ENCODE measurements at places on chromosomes 4 and X. TPM values are rescaled to one million over a fixed set of nuclear protein-coding genes. Genes with fewer than 3 reads are reported as not detected.

Gene PORCN
- 29.2 TPM for total RNA-seq

Gene HSFX1
- total RNA-seq, result 1.1 TPM

Gene RAB40A
- 0.10 TPM for total RNA-seq

GRCh38 chr4:155954939-155955338 is 1.3 kb upstream of the CTSO start:
- peaks cover 4% of the 10 kb centered on the region for H3K27me3 ChIP-seq
- H3K27ac ChIP-seq, result no peak overlapping the region
- no peak for DNase-seq
- no peaks in the 10 kb centered on the region for H3K36me3 ChIP-seq
- H3K4me1 ChIP-seq, result peaks cover 15% of the 10 kb centered on the region
- no peak overlapping the region for H3K4me3 ChIP-seq

- no peaks in the 10 kb centered on the region for H3K36me3 ChIP-seq
- no peak for DNase-seq
- H3K4me1 ChIP-seq, result peaks cover 2% of the 10 kb centered on the region
- H3K4me3 ChIP-seq, result no peak overlapping the region
Measured at GRCh38 chr4:15513545-15513944, 43.9 kb downstream of the CC2D2A start.

- no peak for DNase-seq
- peaks cover 14% of the 10 kb centered on the region for H3K4me1 ChIP-seq
- no peaks in the 10 kb centered on the region for H3K36me3 ChIP-seq
- no peak overlapping the region for H3K27ac ChIP-seq
- H3K27me3 ChIP-seq, result peaks cover 49% of the 10 kb centered on the region
- H3K4me3 ChIP-seq, result peak overlapping the region; percentile 22
Measured at GRCh38 chr4:101791182-101791558, 640 bp downstream of the BANK1 start.

- no peaks in the 10 kb centered on the region for H3K36me3 ChIP-seq
- no peaks in the 10 kb centered on the region for H3K27me3 ChIP-seq
- H3K4me3 ChIP-seq, result no peak overlapping the region
- no peak overlapping the region for H3K27ac ChIP-seq
Measured at GRCh38 chr4:181077341-181077740, 1165.9 kb upstream of the TENM3 start.

All from activated CD4-positive, alpha-beta memory T cell treated with anti-CD3 and anti-CD28 coated beads, Interleukin-2, amount 10 ng/mL, durations not matched to agents 7 days and 5 days (primary cell).